ENCODE measurements at places on chromosomes 3 and 15.

- DNase-seq: no peak
Measured at GRCh38 chr3:131427226-131427625, 45.7 kb downstream of the NUDT16 start.

- DNase-seq: no peak
Measured at GRCh38 chr3:126538316-126538715, 14.4 kb downstream of the CHST13 start.

- DNase-seq: no peak
Measured at GRCh38 chr15:88881775-88882174, 13.6 kb downstream of the HAPLN3 start.

GRCh38 chr3:13039213-13039896 lies 33.9 kb downstream of the IQSEC1 start:
- no peak for DNase-seq

- DNase-seq: no peak
Measured at GRCh38 chr3:150454622-150455021, 46.5 kb downstream of the TSC22D2 start.

DNA sequence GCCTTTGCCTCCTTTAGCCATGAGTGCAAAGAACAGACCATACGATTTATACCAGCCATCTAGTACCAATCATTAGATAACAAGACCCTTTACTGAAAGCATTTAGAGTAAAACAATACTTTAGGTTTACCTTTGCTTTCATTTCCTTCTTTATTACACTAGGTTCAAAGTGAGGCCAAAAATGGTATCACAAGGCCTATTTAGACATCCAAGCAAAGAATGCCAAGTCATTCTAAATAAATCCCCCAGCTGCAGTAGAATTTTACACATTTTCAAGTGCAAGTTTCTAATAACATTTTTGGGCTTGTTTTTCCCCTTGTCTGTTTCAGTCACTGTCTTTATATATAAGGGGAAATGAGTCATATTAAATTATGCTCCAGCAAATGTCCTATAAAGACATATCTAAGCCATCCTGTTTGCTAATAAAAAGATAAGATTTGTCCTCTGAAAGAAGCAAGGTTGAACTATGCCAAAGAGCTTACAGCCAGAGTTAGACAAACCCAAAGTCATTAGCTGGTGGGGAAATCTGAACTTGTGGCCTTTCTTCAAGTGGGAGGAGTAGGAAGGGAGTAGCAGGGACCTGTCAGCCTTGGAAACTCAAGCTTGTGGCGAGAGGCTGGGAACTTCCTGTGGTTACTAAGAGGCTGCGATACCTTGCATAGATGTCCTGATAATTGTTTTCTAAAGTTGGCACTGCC lies 232.7 kb downstream of the MECOM start:
- DNase-seq: no peak

- DNase-seq: no peak
Measured at GRCh38 chr3:108475220-108475782, 35.1 kb downstream of the MYH15 start.

GRCh38 chr15:73600413-73601335 lies 32.5 kb downstream of the NPTN start:
- DNase-seq: no peak

DNA sequence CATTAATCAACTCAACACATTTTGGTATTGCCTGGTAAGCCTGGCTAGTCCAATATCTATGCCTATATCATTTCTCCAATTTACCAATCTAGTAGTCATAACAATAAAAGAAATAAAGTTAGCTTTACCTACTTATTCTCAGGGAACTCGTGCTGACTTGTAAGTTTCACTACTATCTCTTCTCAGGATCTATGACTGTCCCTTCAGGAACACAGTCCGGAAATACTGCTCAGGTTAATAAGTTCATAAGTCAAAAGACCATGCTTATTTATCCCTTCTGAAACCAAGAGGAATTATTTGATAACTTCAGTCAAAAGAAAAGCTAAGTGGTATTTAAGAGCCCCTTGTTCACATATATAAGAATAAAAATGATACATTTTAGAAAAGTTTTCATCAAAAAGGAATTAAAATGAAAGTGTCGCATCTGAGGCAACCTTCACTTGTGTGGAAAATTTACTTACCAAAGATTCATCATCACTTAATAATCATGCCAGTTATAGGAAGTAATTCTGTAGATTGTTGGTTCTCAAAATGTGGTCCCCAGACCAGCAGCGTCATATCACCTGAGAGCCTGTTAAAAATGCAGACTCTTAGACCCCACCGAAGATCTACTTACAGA lies 15.5 kb upstream of the THRB start:
- DNase-seq: no peak

DNA sequence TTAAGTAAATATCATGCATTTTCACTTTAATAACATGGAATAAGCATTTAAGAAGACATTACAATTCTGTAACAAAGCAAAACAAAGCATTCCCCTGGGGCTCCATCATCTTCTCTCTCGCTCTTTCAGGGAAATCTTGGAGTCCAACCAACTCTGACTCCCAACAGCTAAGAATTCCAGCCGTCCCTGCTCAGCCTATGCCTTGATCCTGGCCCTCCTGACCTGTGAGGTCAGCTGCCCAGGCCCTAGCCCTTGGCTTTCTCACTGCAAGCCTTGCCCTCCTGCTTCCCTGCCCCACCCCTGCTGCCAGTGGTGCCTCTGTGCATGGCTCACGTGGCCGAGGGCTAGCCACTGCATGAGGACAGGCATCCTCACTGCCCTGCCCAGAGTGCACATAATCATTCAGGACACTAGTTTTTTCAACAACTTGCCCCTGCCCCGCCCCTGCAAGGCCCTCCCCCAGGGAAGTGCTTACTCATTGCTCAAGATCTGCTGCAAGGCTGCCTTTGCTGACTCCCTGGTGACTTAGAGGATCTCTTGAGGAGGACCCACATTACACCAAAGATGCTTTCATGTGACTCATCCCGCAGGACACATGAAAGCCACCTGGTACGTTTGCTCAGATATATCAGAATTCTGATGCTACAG lies 37.6 kb downstream of the MTMR10 start:
- DNase-seq: no peak

- DNase-seq: no peak
Measured at GRCh38 chr3:64311424-64312061, 86.3 kb upstream of the PRICKLE2 start.

GRCh38 chr3:171986176-171986575 lies 53.2 kb upstream of the FNDC3B start:
- no peak for DNase-seq

DNA sequence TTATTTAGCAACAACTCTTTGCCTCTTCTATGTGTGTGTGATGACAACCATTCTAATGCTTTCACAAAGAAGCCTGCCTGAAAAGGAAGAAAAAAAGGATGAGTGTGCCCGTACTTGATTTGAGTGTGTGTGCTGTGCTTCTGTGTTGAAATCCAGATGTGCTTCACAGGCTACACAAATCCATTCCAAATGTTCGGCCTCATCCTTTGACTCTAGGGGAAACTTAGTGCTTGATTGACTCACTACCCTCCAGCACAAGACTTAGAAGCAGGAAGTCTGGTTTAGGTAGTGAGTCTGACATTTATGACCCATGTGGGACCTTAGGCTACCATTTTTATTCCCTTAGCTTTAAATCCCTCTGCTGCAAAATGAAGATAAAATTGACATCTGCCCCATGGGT lies 108.8 kb upstream of the PLAAT1 start:
- no peak for DNase-seq

GRCh38 chr15:96495386-96495785 lies 164.9 kb downstream of the NR2F2 start:
- DNase-seq: no peak

DNA sequence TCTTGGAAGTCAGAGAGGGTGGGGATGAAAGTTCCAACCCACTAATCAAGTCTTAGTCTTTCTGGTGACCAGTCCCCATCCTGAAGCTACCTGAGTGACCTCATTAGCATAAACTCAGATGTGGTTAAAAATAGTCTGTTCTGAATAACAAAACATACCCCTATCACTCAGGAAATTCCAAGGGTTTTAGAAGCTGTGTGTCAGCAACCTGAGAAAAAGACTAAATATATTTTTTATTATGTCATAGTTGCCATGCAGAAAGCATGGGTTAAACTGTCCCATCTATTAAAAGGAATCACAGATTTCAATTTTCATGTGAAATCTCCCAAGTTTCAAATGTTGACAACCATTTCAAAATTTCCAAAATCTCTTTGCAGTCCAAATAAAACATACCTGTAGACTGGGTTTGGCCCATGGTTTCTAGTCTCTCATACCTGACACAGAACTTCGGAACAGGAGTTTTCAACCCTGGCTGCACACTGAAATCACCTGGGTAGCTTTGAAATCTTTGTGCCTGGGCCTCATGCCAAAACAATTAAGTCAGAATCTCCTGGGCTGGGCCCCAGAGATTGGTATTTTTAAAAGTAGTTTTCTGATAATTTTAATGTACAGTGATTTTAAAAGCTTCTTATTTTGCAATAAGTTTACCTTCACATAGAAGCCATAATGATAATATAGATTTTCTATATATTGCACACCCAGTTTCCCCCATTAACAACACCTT lies 476.3 kb downstream of the RBMS3 start:
- no peak for DNase-seq

- DNase-seq: no peak
Measured at GRCh38 chr3:120203016-120203415, 82.0 kb downstream of the GPR156 start.

GRCh38 chr3:171508676-171509075 lies 48.5 kb upstream of the TNIK start:
- DNase-seq: no peak

DNA sequence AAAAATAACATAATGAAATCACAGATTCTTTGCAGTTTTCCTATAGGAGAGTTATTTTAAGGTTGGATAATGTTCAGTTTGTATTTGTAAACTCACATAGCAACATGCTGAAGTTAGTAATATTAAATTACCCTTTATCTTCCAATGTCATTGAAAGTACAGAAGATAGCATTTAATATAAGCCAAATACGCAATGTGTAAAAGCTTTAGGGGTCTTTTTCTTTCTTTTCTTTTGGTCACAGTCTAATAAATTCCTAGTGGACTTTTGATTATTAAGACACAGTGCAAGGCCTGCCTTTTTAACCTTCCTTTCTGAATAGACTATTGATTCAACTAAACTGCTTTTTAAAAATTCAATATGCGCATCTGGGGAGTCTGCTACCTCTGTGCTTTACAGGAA lies 79.3 kb downstream of the OTOL1 start:
- DNase-seq: no peak

DNA sequence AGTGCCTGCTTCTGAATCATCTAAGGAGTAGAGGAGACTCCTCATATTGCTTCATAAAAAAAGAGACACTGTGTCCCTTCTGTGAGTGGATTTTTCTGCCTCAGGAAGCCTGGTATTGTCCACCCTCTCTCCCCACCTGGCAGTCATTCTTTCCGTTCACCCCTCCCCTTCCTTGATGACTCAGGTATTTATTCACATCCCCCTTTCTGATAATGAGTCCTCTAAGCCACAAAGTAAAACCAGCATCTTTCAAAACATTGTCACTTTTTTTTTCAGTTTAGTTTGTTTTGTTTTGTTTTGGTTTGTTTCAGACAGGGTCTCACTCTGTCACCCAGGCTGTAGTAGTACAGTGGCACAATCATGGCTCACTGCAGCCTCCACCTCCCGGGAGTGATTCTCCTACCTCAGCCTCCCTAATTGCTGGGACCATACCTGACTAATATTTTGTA lies 65.2 kb upstream of the UBE2E1 start:
- no peak for DNase-seq

DNA sequence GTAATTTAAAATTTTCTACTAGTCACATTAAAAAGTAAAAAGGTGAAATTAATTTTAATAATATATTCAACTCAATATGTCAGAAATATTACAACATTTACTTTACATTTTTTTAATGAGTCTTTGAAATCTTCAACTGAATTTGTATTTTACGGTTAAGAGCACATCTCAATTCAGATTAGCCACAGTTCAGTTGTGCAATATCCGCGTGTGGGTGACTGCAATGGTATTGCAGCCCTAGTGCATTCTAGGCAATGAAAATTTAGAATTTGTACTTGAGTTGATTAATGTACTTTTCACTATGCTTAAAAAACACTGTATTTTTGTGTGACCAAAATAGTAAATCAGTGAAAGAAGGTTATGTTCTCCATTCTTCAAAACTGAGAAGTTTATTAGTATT lies 57.3 kb downstream of the CEP63 start:
- DNase-seq: no peak

DNA sequence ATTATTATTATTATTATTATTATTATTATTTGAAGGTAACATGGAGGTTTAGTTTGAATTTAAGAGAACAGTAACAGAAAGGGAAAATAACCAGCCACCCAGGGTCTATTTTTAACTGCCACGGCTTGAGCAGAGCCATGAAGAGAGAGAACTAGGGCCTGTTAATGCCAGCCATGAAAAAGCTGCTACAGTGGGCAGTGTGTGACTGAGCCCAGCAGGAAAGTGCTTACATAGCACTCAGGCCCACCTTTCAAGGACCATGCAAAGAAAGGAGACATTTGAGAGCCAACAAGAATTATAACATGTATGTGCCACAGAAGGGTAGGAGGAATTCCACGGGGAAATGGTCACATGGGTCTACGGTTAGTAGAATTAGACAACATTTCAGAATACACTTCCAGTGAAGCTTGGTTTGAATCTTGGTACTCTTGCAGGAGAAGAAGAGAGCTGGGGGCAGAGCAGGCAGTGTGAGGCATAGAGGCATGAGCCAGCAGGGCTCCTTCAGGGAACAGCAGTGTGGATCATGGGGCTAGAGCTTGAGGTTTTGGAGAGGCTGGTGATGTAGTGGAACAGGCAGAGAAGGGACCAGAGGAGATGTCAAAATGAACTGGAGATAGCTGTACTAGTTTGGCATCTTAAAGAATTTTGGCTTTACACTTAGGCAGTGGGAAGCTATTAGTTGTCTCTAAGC lies 140.7 kb downstream of the CMSS1 start:
- no peak for DNase-seq

GRCh38 chr3:78690766-78691165 lies 1077.0 kb downstream of the ROBO1 start:
- no peak for DNase-seq

DNA sequence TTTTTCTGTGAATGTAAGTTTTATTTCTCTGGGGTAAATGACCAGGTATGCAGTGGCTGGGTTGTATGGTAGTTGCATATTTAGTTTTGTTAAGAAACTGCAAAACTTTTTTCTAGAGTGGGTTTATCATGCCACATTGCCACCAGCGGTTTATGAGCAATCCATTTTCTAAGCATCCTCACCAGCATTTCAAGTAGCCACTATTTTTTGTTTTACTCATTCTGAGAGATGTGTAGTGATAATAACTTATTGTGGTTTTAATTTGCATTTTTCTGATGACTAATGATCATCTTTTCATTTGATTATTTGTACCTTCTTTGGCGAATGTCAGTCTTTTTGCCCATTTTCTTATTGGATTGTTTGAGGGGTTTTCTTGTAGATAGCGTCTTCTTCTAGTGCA lies 56.2 kb downstream of the SPRED1 start:
- DNase-seq: no peak

GRCh38 chr3:190618330-190619030 lies 104.6 kb downstream of the IL1RAP start:
- DNase-seq: no peak

All from hypothalamus (tissue), 51 donors.